ENCODE measurements at places on chromosomes 3 and 15. TPM values are rescaled to one million over a fixed set of nuclear protein-coding genes. Genes with fewer than 3 reads are reported as not detected.

Gene C2CD4A
- total RNA-seq: not detected

Gene RTP3
- not detected for total RNA-seq

Gene LYZL4
- total RNA-seq: not detected

Gene ITIH1
- total RNA-seq: not detected

Gene INO80
- 12.2 TPM for total RNA-seq

Gene CYP1A2
- total RNA-seq: 0.23 TPM

Gene NTRK3
- total RNA-seq: 4.0 TPM

Gene MCTP2
- total RNA-seq: 10.1 TPM

Gene MOBP
- total RNA-seq: not detected

Gene SCN5A
- not detected for total RNA-seq

Gene ADGRG7
- total RNA-seq: 51.3 TPM

Gene ARGFX
- not detected for total RNA-seq

Gene COL6A5
- not detected for total RNA-seq

Gene RBP2
- total RNA-seq: not detected

Gene SLC6A20
- total RNA-seq: not detected

Gene GTPBP8
- 52.1 TPM for total RNA-seq

Gene CHRD
- total RNA-seq: 0.03 TPM

Gene SOX14
- total RNA-seq: not detected

Gene GATA2
- total RNA-seq: 2.6 TPM
